Mammary epithelial cell (primary cell): ENCODE measurements at places on chromosomes 2 and 18.

DNA sequence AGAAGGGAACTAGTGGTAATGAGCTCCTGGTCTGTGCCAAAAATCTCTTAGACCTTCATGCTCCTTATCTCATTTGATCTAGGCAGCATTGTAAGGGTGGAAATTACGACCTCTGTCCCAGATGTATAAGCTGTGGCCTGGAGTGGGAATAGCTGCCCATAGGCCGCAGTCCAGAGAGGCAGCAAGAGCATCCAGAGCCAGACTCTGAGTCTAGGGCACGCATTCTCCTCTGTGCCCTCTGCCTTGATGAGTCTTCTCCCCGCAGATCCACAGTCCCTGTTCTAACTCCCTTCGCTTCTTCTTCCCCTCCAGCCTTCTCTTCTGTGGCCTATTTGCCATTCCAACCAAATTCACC lies 304.6 kb downstream of the MYCN start:
- DNase-seq = no peak

DNA sequence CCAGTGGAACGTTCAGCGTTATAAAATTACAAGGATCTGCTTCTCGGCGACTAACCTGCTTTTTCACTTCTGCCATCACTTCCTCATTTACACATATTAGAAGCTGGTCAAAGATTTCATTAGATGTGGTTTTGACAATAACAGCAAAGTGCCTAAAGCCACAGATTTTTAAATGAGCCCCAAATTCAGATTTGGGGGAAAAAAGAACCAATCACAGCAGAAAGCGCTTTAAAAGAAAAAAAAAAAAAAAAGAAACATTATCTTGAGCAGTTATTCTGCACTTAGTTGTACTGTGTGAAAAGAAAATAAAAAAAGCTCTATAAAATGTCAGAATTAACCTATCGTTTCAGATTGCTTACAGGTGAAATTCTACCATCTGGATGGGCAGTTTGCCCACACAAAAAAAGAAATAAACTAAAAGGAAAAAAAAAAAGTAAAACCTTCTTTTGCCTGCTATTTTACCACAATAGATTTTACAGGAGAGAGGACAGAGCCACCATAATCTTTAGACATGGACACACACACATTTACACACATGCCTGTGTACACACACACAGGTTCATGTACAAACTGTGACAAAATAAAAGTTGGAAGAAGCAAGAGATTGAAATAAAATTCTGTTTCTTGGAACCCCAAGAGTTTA lies 167.2 kb downstream of the TCF4 start:
- DNase-seq = no peak

GRCh38 chr2:190766595-190766994 lies 114.0 kb upstream of the GLS start:
- no peak for DNase-seq

DNA sequence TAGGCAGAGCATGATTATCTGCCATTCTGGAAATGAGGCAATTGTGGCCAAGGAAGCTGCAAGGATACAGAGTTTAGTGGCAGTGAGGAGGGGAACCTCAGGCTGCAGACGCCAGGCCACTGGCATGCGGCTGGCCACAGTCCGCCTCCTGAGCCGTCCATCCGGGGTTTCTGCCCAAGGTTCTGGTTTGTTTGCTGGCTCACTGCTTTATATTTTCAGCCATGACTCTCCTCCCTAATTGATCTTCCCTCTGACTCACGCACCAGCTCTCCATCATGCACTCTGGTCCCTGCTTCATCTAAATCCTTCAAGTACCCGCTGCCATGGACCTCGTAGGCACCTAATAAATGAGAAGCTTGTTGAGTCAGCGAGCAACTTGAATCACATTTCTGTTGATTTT lies 107.8 kb upstream of the REV1 start:
- no peak for DNase-seq

DNA sequence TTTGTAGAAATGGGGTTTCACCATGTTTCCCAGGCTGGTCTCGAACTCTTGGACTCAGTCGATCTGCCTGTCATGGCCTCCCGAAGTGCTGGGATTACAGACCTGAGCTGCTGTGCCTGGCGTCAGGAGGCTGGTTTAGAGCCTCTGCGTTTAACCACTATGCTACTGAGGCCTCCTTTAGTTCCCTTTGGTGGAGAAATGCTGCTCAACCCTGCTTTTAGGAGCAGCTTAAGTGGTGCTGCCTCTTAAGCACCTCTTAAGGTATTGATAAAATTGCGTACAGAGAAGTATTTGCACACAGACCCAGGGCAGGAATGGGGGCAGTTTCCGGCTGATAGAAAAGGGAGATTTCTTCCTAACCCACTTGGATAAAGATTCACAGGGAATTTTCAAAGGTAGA lies 8.0 kb downstream of the CD8A start:
- no peak for DNase-seq

DNA sequence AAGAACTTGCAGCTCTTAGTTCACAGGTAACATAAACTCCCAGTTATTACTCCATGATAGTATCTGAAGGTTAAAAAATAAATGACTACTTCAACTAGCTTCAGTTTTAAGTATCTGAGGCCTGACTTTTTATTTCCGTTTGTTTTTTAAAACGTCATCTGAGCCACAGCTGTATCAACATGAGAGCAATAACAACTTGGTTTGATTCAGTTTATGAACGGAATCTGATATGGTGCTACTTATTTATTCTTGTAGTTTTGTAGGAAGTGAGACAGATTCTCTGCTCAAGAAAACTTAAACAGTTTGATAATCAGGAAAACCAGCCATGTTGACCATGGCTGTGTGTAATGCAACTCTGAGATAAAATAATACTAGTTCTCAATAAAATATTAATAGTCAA lies 34.9 kb downstream of the NAB1 start:
- no peak for DNase-seq

- DNase-seq = no peak
These were observed 3.5 kb downstream of the EHD3 start for GRCh38 chr2:31237348-31238017.

GRCh38 chr2:116809109-116809508 lies 1005.4 kb upstream of the DDX18 start:
- no peak for DNase-seq

DNA sequence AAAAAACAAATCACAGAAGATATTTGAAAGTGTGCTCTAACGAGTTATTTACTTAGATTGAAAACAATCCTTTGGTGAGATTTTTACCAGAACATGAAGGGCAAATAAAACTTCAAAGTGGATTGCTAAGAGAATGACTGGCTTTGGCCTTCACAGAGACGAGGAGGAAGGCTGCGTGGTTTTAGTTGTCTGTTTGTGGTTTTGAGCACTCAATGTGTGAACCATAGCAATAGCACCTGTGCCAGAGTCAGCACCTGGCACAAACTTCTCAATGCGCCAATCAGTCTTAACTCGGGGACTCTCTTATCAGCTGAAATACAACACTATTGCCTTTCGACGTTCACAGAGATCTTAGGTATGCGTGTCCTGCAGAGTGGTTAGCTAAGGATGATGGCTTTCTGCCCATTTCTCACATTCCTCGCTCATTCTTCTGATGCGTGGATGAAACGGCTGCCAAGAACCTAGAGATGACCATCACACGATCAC lies 70.0 kb downstream of the MBP start:
- no peak for DNase-seq

- peak; percentile 50 for DNase-seq
These were observed 290.0 kb upstream of the CXCR4 start for GRCh38 chr2:136407952-136408318.
